Activated CD4-positive, alpha-beta T cell treated with anti-CD3 and anti-CD28 coated beads for 4 hours (primary cell): ENCODE measurements at places on chromosomes 12 and 14.

DNA sequence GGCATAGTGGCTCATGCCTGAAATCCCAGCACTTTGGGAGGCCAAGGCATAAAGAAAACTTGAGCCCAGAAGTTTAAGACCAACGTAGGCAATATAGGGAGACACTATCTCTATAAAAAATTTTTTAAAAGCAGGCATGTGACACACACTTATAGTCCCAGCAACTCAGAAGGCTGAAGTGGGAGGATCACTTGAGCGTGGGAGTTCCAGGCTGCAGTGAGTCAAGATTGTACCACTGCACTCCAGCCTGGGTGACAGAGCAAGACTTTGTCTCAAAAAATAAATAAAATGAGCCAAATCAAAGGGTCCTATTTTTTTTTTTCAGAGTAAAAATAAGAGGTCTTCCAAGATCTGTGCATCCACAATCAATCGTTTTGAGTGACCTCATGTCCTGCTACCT, 237.6 kb downstream of the SLC16A7 start:
- no peak for DNase-seq

- DNase-seq, result no peak
These were observed 138.2 kb downstream of the RGS6 start for GRCh38 chr14:72070458-72070857.

DNA sequence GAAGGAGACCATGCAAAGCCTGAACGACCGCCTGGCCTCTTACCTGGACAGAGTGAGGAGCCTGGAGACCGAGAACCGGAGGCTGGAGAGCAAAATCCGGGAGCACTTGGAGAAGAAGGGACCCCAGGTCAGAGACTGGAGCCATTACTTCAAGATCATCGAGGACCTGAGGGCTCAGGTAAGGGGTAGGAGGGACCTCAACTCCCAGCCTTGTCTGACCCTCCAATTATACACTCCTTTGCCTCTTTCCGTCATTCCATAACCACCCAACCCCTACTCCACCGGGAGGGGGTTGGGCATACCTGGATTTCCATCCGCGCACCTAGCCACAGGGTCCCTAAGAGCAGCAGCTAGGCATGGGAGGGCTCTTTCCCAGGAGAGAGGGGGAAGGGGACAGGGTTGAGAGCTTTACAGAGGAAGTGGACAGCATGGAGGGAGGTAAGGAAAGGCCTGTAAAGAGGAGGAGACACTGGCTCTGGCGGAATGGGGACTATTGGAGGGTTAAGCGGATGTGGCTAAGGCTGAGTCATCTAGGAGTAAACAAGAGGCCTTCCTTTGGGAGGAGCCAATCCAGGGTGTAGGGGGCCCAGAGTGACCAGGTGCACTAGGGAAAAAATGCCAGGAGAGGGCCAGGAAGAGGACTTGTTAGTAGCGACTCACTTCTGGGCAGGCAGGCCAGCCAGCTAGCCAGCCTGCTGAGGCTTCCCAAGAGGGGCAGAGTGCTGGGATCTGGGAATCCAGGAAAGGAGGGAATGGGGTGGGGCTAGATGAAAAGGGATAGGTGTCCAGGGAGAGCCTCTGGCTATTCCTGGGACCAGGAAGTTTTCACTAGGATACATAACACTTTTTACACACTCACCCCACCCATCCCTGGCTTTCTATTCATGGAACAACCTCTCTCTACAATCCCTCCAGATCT, 754 bp downstream of the KRT18 start:
- no peak for DNase-seq

DNA sequence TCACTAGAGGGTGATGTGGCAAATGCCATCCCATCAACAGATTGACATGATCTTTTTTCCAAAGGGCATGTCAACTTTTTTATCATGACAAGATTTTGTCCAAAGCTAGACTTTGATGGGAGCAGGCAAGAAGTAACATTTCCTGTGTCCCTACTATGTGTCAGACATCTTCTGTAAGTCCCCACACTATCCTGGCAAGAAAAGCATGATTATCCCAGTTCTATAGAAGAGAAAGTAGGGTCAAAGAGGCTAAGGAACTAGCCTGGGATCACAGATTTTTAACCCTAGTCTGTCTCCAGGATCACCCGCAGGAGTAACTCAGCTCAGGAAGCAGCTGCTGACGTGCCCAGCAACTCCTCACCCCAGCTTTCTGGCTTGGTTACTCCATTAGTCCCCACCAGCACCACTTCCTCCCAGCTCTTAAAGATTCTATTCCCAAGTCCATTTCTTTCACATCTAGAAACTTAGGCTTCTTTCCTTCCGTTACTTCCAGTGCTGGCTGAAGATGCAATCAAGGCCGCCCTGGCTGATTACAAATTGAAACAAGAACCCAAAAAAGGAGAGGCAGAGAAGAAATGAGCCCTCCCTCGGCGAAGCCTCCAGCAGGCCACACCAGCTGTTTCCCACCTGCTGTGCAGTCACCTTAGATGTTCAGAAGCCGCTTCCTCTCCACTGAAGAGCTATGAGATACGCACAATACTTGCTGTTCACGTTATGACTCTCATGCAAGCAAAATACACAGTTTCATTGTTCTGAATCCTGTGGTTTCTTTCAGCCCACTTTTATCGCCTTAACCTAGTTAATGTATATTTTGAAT, 6.2 kb downstream of the ISCU start:
- DNase-seq, result peak; percentile 40

DNA sequence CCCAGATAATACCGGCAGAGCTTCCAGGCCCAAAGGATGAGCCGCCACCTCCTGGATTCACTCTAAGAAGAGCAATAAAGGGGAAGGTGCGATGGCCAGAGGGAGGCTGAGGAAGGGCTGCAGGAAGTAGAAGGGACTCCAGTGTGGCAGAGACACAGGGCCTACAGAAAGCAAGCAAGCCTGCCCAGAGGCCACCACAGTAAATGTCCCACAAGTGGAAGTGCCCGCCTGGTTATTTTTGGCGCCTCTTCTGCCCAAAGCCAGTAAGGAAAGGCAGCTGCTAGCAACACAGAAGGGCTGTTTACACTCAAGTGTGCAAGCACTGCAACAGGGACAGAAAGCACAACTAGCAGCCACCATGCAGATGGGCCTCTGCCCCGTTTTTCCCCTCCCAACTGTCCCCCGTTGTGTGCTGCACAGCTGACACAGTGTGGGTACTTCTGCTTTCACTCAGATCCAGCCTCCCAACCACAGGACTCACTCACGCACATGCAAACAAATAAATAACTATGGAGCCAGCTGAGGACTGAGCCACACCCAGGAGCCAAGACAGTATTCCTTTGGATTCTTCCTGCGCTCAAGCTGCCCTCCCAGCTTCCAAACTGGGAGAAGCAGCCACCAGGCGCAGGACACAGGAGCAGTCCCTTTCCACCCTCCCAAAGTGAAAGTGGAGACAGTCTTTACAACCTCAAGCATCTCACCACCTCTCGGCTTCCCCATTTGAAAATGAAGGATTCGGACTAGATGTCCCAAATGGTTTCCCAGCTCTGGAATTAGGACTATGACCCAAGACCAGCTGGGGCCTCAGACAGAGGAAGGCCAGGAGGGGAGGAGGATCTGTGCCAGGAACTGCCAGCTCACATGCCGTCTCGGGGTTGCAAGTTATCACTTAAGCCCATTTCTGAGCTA, 40.0 kb upstream of the PNMA1 start:
- DNase-seq, result peak; percentile 11

GRCh38 chr14:34064349-34064748, 113.5 kb upstream of the EGLN3 start:
- no peak for DNase-seq

DNA sequence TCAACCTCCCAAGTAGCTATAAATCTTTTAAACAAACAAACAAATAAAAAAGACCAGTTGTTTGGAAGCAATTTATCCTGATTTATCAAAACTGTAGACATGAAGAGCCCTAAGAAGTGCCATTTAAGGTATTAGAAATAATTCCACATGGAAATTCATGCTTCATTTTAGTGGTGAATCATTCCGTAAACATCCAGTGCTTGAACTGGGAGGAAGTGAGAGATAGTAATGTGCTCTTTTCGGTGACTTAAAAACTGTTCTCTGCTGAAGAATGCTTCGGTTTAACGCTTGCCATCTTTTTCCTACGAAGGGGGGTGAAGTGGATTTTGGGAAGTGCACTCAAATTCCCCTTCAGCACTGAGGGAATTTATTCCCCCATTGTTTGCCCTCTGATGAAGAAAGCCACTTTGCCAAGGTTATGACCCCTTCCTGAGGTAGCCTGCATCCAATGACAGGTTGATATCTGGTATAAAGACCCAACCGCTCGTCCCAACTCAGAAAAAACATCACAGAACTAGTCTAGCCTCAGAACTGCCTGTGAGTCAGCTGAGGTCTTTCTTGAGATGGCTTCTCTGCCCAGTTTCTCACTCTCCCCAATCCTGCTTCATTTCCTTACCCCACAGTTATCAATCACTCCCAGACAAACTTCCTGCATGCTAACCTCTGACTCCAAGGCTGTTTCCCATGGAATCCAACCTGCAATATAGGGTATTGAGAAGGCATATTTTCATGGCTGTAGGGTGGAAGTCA, 244.1 kb downstream of the AEBP2 start:
- no peak for DNase-seq

DNA sequence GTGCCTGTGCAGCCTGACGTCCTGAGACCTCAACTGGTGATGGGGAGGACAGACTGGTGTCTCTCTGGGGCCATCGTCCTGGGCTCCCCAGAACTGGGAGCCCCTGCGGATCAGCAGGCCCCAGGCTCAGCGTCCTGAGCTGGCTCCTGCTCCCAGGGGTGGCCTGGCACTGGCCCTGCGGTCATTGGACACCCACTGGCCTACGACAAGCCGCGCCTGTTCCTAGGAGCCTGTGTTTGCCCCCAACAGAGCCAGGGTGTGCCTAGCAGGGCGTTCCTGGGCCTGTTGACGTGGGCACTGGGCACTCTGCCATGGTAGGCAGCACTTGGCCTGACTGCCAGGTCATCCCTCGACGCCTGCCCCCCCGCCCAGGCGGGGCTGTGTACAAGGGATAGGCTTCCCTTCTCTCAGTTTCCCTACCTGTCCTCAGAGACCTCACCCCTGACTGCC, 8.4 kb downstream of the ADSS1 start:
- DNase-seq, result no peak

DNA sequence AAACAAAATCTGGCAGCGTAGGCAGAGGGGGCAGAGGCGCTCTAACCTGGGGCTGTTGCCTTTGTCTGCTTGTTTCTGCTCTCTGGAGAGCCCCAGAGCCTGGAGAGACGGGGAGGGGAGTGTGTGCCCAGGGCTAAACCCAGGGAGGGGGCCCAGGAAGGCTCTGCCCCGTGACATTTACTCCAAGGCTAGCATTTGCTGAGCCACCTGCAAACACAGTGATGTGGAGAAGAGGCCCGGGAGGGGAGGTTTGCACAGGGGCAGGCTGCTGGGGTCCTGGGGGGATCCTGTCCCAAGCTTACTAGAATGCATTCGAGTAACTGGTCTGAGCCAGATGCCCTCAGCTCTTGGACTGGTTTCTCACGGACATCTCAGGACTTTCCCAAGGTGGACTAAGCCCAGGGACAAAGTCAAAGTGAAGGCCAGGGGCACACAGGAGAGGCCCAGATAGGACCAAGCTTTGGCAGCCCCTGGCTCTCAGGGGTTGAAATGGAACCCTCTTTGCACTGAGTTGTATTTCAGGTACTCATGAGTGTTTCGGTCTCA, 12.0 kb downstream of the MEG3 start:
- DNase-seq, result no peak

DNA sequence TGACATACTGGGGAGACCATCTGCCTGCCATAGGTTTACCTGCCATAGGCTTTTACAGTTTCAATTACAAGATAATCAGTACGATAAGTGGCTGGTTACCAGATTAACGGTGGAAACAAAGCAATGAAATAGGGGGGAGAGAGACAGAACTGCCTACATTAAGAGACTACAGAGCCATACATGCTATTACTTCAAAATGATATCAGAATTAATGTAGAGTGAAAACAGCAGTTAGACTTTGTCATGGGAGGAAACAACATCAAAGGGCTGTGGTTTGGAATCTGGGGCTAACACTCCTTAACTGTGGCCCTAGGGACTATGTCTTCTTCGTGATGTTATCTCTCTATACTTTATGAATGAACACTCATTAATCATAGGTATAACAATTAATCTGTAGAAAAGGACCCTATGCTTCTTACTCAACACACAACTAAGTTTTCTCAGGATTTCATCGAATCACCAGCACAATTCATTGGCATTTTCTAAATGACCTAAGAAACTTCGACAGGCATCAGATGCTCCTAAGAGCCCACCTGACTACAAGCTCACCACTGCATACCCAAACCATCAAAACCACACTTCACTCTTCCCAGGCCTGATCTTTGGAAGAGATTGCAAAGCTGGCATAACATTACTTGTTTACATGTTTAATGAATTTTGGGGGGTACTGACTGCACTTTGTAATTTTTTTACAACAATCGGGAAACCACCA, 475.6 kb upstream of the SOX5 start:
- no peak for DNase-seq

GRCh38 chr14:67441256-67441655, 29.3 kb upstream of the PLEK2 start:
- DNase-seq, result no peak

DNA sequence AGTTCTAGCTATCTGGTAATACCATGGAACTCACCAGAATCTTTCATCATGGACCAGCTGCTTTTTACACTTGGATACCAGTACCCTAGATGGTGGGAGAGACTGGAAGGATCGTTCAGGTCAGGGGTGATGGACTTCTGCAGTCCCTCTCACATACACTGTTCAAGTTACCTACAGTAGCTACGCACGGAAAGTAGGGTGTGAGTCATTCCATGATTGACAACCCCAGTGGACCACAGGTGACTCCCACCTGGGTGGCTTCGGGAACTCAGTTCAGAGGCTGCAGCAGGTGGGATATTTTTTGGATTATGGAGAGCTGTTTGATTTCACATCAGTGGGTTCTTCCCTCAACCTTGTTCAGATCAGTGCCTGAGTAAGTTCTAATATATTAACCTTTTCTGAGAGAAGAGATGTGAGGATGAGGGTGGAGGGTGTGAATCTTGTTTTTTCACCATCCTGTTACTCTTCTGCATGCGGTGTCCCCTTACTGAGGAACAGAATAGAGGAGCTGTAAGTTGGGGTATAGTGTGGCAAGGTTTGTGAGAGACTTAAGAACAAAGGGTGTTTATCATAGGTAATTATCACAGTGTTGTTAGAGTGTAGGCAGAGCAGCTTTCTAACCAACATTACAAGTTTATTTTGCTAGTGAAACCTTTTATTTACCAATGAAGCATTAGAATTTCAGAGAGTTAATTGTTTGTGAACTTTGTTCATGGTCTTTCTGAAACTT, 39.6 kb downstream of the PRKCH start:
- no peak for DNase-seq

DNA sequence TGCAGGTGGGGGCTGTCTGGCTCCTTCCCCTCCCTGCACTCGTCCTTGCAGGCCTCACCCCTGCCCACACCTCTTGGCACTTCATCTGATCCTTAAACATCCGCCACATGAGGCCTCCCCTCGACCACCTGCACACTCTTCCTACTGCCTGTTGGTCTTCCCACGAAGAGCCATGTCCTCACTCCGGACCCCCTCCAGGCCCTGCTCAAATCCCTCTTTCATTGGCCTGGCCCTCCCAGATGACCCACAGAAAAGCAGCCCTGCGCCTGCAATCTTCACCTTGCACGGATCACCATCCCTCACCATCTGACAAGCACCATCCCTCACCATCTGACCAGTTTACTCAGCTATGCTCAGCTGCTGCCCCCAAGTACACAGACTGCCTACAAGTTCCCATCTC, 193.6 kb downstream of the BCL11B start:
- no peak for DNase-seq

GRCh38 chr12:72974954-72975555, 702.9 kb downstream of the TRHDE start:
- DNase-seq, result no peak

- DNase-seq, result no peak
These were observed 71.1 kb downstream of the AVPR1A start for GRCh38 chr12:63079791-63080502.
